Activated CD4-positive, alpha-beta T cell treated with anti-CD3 and anti-CD28 coated beads, Interleukin-2, amount 10 ng/mL, durations not matched to agents 7 days and 5 days (primary cell): ENCODE measurements at places on chromosomes 6 and 20. TPM values are rescaled to one million over a fixed set of nuclear protein-coding genes. Genes with fewer than 3 reads are reported as not detected.

The KCNQ5 gene
- 3.9 TPM for total RNA-seq

The RBBP8NL gene
- not detected for total RNA-seq

The PRR3 gene
- 22.2 TPM for total RNA-seq

- no peak overlapping the region for H3K4me3 ChIP-seq
- peaks cover 6% of the 10 kb centered on the region for H3K4me1 ChIP-seq
- no peak overlapping the region for H3K27ac ChIP-seq
Observed at GRCh38 chr6:26421259-26422144, 18.8 kb upstream of the BTN3A3 start.

DNA sequence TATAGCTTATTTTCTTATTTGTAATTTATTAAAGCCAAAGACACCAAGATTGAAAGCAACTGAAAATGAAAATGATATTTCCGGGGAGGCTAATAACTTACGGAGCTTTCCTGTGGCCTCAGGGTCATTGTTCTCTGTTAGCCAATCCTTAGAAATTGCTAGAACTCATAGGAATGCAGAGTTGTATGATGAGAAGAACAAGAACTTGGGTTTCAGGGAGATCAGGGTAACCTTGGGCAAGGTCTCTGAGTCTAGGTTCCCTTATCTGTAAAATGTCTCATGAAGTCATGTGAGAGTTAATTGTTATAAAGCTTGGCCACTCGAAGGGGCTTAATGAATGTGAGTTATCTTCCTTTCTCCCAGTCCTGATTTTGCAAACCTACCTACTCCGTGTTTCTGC lies 20.1 kb upstream of the SERINC3 start:
- no peaks in the 10 kb centered on the region for H3K4me1 ChIP-seq
- no peak overlapping the region for H3K27ac ChIP-seq
- H3K36me3 ChIP-seq, result no peaks in the 10 kb centered on the region
- H3K27me3 ChIP-seq, result no peaks in the 10 kb centered on the region
- no peak overlapping the region for H3K4me3 ChIP-seq
